ENCODE measurements at places on chromosomes 16 and 17.

DNA sequence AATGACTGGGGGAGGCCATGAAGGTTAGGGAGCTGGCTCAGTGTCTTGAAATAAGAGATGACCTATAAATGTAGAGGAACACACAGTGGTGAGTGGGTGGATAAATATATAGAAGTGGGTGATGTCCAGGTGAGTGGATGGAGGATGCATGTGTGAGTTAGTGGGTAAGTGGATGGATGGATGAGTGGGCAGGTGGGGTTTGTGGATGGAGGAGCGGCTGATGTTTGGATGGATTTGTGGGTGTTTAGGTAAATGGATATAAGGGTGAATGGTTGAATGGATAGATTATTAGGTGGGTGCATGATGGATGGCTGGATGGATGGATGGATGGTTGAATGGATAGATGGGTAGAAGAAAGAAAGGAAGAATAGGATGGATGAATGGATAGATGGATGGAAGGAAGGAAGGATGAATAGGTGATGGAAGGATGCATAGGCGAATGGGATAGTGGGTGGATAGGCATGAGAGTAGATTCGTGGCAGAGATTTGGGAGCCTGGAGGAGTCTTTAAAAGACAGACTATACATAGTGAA is 19.1 kb upstream of the TAC4 start:
- no peak for DNase-seq

DNA sequence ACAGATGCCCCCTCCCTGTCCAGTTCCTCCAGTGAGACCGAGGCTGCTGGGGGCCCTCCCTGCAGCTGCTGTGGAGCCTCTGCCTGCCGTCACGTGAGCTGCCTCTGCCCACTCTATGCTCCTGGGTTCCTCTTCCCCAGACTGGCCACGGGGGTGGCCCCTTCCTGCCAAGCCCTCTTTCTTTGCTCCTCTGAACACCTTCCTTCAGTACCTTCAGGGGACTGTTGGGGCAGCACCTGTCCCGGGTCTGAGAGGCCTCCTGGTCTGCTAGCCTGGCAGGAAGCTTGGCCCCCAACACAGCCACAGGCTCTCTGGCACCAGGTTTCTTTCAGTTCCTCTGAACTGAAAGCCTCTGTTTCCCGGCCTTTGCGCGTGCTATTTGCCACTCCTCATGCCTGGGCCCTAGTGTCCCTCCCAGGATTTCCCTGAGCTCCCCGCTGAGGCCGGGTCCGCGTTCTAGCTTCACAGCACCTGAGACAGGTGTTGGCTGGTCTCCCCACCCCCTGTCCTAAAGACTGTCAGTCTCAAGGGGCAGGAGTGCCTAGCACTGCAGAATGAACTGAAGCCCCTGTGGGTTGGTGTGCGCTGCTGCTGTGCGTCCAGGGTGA is 6.6 kb upstream of the ATP6V0C start:
- no peak for DNase-seq

- peak; percentile 31 for DNase-seq
These were observed 14.7 kb downstream of the CA7 start for GRCh38 chr16:66858740-66859396.

GRCh38 chr16:66335704-66336329 is 30.7 kb upstream of the CDH5 start:
- DNase-seq = peak; percentile 63

- no peak for DNase-seq
These were observed 20.8 kb downstream of the UNC13D start for GRCh38 chr17:75823257-75824041.

- no peak for DNase-seq
These were observed 48.1 kb downstream of the MYO1D start for GRCh38 chr17:32828822-32829221.

DNA sequence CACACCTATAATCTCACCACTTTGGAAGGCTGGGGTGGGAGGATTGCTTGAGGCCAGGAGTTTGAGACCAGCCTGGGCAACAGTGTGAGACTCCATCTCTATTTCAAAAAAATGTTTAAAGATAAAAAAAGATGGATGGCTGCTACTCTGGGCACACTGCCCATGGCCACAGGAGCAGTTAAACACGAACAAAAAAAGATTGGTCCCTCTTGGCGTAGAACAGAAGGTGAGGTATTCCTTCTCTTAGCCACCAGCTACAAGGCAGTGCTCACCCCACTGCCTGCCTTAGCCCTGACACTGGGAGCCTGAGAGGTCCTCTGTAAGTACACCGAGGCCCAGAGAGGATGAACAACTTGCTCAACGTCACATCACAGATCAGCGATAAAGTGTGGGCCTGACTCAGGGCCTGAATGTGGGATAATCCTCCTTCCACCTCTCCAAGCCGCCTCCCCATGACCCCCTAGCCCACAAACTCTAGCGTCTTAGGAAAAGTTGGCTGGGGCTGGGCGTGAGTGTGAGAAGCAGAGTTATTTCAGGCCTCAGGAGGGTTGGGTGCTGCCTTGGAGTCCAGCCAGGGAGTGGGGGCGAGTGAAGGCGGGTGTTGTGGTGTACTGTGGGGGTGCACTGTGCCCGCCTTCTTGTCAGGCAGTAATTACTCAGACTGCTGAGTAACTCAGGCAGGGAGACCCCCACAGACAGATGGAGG is 2.3 kb upstream of the DPH1 start:
- peak; percentile 35 for DNase-seq

DNA sequence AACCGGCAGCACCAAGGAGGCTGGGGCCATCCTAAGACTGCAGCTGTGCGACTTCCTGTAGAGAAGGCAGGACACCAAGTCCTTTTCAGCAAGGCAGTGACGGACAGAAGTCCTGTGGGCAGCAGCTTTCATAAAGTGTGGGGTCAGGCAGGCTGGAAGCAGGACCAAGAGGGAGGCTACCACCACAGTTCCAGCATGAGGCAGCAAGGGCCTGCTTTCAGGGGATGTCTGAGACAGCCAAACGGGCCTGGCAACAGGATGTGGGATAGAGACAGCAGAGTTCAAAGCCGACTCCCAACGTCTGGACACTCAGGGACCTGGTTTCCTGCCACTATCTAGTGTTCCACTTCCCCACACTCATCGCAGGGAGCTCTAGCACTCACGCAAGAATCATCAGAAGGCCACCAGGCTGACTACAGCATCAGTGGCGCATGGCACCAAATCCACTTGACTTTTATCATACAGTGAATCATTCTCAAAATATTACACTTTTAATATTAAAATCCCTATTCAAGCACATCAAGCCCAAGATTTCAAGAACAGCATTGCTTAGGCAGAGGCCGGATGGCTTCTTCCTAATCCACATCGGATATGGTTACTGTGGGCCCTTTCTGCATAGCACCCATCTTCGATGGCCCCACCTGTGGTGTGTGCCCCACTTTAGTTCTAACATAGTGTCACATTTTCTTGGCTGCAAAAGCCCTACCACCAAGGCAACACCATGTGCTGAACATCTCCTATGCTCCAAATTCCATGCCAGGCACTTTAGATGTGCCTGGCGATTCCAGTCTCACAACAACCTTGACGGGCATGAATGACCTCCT is 5.2 kb downstream of the USP7 start:
- DNase-seq = peak; percentile 44

- DNase-seq = peak; percentile 30
These were observed 55.8 kb downstream of the NEUROD2 start for GRCh38 chr17:39551879-39552278.

DNA sequence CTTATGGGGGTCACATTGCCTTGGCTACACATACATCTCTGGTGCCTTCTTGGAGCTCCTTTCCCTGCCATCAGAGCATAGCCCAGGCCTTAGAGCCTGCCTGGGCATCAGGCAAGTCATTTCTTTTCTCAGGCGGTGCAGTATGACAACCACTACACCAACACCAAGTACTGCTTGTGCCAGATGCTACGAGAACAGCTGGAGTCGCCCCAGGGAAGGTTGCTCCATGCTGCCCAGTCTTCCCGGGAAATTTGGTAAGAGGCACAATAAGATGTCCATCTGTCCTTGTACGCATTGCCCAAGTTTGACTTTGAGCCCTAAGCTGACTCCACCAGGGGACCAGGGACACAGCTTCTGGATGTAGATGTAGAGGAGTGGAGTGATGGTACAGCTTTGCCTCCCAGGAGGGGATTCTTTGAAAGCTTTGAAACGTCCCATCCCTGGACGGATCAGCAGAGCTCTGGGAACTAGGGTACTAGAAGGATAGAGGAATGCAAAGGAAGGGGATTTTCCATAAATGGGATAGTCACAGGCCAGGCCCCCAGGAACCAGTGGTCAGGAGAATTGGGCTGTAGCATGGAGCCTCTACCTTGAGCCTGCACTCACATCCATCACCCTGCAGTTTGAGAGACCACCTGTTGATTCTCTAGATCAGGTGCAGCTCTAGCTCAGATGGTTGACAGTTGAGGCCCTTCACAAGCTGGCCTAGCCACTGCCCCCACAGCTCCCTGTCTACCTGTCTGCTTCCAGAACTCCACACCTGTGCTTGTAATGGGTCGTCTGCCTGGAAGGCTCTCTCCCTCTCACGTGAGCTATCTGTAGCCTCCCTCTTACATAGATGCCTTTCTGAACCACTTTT is 11.0 kb upstream of the NFATC3 start:
- DNase-seq = no peak

DNA sequence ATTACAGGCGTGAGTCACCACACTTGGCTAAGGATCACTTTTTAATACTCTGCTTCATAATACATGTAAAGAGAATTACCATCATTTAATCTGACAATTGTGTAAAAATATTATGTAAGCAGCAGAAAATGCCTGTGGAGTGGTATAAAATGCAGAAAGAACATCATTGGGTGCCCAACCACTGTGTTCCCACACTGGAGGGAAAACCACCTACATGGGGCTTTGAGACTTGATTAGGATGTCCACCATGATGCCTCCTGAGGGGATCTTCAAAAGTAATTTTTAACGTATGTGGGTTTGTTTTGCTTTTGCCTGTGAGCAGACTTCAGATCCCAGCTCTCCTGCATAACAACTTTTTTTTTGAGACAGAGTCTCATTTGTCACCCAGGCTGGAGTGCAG is 18.8 kb downstream of the CFAP97D1 start:
- DNase-seq = no peak

GRCh38 chr17:57670769-57671569 is 74.1 kb downstream of the CCDC182 start:
- no peak for DNase-seq

DNA sequence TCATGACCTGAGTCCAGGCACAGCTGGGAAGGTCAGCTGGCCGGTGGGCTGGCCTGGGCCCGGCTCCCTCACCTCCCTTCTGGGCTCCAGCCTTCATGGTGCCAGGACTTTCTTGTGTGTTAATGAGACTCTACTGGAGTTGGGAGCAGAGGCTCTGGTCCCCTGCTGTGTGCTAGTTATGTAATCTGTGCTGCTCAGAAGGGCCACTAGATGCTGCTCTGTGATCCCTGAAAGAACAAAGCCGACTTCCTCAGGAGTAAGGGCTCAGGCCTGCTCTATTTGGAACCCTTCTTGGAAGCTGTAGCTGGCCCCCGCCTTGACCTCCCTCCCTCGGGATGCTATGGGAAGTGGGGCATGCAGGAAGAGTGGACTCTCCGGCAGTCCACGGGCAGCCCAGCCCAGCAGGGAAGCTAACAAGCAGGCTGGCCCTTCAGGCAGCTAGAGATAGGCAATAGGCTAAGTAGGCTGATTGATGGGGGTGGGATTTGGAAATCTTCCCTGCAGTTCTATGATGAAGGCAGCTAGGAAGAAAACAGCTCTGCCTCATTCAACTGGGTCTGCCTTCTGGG is 3.3 kb upstream of the CDK5R1 start:
- peak; percentile 76 for DNase-seq

GRCh38 chr17:56891751-56892150 is 22.1 kb downstream of the TRIM25 start:
- DNase-seq = no peak

DNA sequence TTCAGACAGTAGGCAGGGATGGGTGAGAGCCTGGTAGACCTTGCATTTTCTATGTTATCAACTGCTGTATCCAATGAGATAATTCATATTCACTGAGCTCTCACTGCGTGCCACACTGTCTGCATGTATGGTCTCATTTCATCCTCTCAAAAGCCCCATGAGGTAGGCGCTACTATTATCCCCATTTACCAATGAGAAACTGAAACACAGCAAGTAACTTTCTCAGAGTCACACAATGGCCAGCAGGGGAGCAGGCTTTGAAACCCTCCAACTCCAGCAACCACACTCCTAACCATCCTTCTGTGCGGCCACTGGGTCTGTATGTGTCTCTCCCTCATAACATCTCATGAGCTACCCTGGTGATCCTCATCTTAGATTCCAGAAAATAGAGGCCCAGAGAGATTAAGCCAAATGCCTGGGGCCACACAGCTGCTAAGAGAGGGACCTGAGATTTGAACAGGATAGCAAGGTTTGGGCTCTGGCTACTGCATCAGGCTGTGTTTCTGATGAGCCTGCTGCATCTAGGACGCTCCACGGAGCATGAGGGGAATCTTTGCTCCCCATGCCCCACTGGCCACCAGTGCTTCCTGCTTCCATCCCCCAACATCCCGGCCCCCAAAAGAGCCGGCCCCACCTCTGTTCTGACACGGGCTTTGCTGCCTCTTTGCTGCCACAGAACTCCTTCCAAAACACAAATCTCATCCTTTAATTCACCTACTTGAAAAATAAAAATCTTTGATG is 3.2 kb downstream of the CCR7 start:
- no peak for DNase-seq

DNA sequence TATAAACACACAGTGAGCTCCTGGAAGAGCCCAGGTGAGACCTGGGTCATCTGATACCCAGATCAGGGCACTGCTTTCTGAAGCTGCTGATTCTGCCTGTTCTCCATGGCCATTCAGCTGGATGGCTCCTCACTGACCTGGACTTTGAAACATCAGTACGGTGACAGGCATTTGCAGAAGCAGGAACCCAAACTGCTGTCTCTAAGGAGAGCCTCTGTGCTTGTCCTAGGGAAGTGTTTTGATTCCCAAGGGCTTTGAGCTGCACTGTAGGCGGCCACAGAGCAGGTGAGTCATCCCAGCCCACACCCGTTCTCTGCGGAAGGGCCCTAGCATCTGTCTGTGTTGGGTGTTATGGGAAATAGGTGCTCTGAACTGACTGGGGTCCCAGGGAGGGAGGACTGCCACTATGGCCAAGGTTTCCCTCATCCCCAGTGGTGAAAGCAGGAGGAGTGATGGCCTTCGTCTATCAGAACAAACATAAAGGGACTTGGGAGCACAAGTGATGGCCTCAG is 60.7 kb upstream of the ADCY9 start:
- peak; percentile 34 for DNase-seq

- DNase-seq = no peak
These were observed 13.8 kb downstream of the MVP start for GRCh38 chr16:29834079-29834478.

DNA sequence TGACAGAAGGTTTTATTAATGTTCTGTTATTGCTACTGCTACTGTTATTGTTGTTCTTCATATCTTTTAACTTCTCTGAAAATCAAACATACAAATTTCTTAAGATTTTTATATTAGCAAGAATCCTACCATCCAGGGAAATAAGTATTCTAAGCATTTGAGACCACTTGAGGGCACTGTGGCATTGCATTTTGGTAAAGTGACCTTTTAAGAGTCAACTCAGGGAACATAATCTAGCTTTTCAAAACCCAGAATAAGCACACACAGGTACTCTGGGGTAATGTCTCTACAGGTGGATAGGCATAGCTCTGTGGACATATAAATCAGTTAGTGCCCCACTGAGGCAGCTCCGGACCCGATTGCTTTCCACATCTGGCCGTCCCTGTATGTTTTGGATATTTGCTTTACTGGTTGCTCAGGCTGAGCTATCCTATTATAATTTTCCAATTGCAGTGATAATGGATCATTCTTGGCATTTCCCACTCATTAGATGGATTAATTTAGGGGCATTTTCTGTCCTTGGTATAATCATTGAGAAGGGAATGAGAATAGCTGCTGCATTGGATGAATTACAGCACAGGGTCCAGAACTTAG is 1425.1 kb upstream of the CDH8 start:
- DNase-seq = peak; percentile 56

All from fibroblast of skin of right quadriceps (primary cell).